ENCODE measurements at places on chromosomes 1 and 21.

DNA sequence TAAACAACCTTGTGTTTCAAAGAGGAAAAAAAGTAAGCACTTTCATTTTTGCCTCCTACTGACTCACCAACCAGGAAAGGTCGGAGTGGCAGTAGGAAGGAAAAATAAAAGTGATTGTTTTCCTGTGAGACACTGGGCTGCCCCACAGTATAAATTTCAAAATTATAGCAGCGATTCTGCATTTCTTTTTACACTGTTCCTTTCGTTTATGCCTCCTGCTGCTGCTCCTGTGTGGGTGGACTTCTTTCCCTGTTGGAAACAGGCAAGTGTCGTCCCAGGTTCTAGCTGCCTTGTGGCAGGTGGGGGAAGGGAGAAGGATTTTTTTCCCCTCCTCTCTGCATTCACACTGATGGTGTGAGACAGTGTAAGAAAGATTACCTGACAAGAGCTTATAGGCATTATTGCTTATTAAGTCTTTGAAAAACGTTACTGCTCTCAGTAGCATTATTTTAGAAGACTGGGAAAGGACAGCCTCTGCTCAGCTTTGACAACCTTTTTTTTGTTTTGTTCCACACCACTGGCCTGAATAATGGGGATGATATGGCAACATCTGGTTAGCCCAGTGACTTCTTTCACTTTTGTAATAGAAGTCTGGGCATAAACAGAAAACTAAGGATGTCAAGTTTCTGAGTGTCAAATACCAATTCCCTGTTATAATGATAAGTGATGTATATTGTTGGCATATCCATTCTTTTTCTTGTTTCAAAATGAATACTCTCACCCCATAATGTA, 77.9 kb downstream of the NEK7 start:
- DNase-seq: no peak

DNA sequence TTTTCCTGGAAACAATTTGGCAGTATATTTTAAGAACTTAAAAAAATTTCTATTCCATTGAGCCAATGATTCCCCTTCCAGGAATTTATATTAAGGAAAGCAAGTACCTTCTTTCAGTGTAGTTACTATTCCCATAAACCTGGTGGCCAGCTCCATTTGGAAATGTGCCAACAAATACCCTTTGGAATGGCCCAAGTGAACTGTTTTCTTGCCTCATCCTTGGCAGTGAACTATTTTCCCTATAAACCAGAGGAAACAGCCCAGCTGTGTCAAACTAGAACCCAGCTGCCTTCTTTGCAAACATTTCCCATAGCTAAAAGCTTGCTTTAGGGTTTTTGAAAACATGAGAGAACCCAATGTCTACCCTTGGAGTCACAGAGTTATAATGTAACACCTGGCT, 496.9 kb downstream of the NEGR1 start:
- no peak for DNase-seq

- DNase-seq: no peak
Observed at GRCh38 chr1:97711858-97712257, 209.0 kb downstream of the DPYD start.

DNA sequence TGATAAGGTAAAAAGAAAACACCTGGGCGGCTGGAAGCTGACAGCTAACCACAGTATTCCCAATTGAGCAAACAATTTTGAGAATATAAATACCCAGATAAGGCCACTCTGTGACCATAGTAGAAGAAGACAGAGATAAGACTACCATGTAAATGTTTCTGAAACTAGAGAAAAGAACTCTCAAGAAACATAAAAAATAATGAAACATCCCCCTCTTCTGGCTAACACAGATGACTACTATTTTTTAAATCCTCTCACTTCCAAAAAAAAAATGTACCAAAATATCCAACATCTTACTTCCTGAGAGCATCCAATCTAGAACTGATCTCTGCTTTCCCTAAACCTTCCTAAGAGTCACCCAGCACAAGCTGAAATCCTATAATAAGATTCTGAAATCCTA, 125.9 kb downstream of the HFM1 start:
- DNase-seq: no peak

GRCh38 chr1:41683681-41684500, 199.4 kb upstream of the EDN2 start:
- DNase-seq: no peak

DNA sequence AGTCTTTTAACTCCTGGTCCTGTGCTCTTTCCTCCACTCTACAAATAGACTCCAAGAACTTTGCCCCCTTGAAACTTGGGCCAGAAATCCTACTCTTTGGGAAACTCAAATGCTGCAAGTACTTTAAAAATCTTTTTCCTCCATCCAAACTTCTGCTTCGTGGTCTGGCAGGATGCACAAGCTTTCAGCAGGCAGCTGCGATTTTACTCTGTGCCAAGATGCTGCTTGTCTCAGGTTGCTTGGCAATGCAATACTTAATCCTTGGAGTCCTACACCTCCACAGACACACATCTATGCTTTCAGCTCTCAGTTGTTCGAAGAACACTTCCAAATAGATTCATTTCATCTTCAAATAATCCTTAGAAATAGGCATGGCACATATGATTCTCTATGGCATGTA, 435.3 kb upstream of the USP24 start:
- DNase-seq: no peak

- no peak for DNase-seq
Observed at GRCh38 chr1:203272633-203273205, 32.6 kb upstream of the BTG2 start.

DNA sequence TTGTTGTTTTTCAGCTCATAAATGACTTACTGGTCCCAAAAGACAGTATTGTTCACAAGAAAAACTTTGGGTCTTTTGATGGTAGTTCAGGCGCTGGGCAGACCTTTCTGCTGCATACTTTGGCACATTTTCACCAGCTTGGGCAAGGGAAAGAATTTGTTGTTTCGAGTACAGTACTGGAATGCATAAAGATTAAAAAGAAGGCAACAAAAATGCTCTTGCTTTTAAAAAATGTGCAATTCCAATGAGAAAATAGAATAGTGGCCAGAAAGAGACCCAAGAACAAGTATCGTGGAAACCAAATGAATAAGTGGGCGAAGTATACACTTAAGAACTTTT, 56.0 kb downstream of the CLIC6 start:
- DNase-seq: no peak

- DNase-seq: no peak
Observed at GRCh38 chr21:45078877-45079281, 4.5 kb downstream of the ADARB1 start.

GRCh38 chr1:165560883-165561656, 17.3 kb downstream of the LRRC52 start:
- DNase-seq: no peak

GRCh38 chr1:180947499-180947885, 34.8 kb downstream of the KIAA1614 start:
- DNase-seq: no peak

DNA sequence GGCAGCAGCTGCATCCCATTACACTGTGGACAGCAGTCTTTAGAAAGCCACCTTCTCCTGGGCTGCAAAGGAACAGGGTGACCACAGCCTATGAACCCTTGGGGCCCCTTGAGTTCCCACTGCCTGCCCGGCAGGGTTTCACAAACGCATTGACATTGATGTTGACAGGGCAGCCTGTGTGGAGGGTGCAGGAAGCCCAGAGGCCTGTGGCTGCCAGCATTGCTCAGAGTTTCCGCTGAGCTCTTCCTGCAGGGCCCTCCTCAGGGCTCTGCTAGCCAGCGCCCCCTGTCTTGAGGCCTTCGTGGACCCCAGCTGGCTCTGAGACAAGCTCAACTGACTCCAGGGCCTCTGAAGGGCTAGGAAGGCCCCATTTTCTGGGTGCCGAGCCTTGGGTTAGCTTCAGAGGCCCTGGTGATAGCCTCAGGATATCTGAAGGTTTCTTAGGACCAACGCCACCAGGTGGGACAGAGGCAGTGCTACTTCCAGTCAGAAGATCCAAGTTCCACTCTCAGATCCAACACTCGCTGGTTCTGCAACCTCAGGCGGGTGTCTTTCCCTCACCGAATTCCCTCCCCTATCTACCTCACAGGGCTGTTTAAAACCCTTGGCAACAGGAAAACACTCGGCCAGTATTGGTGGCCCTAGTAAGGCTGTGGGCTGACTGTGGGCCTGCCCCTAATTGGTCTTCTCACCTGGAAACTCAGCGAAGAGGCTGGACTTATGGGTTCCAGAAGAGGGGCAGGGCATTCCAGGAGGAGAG, 27.2 kb upstream of the EPS8L3 start:
- no peak for DNase-seq

GRCh38 chr1:151840421-151840820, 801 bp upstream of the C2CD4D start:
- DNase-seq: no peak

DNA sequence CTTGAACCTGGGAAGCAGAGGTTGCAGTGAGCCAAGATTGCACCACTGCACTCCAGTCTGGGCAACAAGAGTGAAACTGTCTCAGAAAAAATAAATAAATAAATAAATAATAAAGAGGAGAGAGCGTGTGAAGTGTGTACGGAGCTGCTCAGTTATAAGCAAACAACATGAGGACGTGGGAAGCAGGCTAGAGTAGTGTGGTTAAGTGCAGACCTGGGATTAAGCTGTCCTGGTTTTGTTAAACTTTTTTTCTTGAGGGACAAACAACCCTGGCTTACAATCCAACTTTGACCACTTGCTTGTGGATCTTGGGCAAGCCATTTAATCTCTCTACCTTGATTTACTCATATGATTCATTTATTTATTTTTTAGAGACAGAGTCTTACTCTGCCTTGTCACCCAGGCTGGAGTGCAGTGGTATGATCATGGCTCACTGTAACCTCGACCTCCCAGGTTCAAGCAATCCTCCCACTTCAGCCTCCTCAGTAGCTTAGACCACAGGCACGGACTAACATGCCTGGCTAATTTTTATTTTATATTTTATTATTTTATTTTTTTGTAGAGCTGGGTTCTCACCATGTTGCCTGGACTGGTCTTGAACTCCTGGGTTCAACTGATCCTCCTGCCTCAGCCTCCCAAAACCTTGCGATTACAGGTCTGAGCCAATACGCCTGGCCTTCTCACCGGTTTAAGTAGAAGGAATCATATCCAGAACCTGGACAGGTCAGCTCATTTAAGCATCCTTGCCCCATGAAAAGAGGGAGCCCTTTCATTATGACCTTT, 52.7 kb downstream of the RPS6KA1 start:
- DNase-seq: no peak

DNA sequence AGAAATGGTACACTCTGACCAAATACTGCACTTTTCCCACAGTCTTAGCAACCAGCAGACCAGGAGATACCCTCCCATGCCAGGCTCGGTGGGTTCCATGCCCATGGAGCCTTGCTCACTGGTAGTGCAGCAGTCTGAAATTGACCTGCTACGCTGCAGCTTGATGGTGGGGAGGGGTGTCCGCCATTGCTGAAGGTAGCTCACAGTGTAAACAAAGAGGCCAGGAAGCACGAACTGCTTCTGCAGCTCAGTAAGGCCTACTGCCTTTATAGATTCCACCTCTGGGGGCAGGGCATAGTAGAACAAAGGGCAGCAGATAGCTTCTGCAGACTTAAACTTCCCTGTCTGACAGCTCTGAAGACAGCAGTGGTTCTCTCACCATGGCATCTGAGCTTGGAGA, 12.3 kb upstream of the IFI44L start:
- no peak for DNase-seq

DNA sequence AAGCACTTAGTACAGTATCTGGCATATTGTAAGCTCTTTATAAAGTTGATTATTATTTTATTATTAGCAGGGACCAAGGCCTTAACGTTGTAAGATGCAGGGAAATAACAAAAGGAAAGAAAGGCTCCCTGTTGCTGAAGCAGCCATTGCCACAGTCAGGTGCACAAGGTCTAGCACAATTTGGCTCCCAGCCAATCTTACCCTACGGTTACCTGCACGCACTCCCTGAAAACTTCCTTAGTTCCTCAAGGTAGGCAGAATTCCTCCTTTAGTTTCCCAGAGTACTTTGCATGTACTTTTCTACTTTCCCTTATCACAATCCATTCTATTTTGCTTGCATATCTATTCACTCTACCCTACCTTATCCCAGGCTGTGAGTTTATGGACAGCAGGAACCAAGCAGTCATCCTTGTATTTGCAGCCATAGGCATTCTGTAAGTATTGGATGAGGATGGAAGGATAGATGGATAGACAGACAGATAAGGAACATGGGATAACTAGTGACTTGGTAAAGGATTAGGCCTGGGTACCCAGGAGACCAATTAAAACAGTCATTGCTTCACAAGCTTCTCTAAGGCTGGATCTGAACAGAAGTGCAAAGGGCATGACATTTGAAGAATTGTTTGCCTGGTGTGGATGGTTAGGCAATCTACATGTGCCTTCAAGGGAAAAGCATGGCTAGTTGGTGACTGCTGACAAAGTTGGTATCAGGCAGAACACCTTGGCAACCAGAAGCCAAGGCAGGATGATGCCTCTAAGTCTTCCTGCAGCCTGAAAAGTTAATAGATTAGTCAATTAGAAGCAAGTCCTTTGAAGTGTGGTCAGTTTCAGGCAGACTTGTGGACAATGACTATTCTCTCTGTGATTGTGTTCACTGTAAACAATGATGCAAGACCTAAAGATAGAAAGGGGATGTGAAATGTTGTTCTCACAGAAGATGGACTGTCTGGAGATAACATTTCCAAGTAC, 20.8 kb upstream of the JAK1 start:
- no peak for DNase-seq

DNA sequence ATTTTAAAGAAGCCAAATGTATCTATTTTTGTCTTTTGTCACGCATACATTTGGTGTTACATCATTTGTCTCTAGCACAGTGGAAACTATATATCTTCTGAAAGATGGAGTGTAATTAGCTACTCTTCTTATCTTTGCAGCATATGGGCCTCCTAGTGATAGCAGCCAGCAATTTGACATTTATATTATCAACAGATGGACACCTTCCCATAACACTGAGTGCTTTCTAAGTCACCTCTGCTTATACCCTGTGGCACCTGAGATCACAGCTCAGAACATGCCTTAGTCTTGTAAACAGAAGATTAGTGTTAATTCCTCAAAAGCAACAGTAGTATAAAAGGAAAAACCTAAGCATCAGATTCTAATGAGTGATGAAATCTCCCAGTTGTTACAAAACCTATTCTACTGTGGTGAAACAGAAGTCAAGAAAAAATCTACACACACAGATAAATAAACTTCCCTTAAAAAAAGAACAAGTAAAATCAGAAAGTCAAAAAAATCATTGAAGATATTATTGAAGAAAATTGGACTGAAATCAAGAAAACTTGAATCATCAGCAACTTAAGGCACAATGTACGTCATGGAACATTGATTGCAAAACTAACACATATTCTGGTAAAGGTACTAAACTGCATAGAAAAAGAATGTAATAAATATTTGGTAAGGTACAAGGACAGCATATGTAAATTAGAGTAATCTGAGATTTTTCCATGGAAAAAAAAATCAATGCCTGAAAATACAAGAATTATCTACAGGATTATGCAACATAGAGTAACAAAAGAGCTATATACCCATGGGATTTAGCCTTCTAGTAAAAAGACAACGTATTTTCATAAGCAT, 61.7 kb downstream of the KCNT2 start:
- no peak for DNase-seq

- no peak for DNase-seq
Observed at GRCh38 chr1:169175461-169175860, 69.0 kb downstream of the ATP1B1 start.

GRCh38 chr1:183962903-183963302, 74.6 kb downstream of the COLGALT2 start:
- no peak for DNase-seq

Measured in esophagus squamous epithelium (tissue), 5 donors.